ENCODE measurements at places on chromosomes 6 and 20. TPM values are rescaled to one million over a fixed set of nuclear protein-coding genes. Genes with fewer than 3 reads are reported as not detected.

DNA sequence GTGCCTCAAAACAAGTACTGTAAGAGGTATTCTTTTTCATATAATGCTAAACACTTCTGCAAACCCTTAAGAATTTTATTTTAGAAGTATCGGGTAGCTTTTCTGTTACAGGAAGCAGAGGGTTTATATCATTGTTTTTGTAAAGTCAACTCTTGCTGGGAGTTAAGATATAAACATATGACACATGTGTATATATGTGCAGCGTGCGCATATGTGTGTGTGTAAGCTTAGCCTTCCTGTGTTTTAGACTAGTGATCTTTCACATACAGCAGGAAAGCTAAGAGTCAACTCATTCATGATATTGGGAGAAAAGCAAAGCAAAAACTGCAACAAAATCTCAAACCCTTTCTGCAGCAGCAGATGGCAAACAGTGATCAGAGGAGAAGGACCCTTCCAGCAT lies 102.4 kb downstream of the ARID1B start:
- no peak for DNase-seq

GRCh38 chr6:10395171-10395703 lies 19.6 kb downstream of the TFAP2A start:
- no peak for DNase-seq

GRCh38 chr20:50691573-50692551 lies 520 bp upstream of the RIPOR3 start:
- DNase-seq: no peak

- no peak for DNase-seq
These were observed 24.6 kb upstream of the ASF1A start for GRCh38 chr6:118869350-118869749.

DNA sequence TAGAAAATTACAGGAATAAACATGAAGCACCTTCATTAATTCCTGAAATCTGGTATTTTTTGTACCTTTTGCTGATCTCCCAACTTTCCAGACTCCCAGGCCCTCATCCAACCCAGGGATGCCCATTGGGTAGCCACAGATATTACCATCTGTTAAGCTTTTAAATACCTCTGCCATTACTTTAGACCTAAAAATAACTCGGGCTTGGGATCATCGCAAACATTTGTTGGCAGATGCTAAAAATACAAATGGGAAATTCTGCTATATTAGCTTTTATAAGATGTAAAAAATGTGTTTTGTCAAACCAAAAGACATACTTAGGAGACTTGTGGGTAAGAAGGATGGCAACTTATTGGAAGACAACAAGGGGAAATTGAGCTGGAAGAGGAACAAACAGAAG lies 376.1 kb downstream of the CENPW start:
- no peak for DNase-seq

GRCh38 chr6:3348821-3349220 lies 90.1 kb downstream of the PSMG4 start:
- DNase-seq: no peak

DNA sequence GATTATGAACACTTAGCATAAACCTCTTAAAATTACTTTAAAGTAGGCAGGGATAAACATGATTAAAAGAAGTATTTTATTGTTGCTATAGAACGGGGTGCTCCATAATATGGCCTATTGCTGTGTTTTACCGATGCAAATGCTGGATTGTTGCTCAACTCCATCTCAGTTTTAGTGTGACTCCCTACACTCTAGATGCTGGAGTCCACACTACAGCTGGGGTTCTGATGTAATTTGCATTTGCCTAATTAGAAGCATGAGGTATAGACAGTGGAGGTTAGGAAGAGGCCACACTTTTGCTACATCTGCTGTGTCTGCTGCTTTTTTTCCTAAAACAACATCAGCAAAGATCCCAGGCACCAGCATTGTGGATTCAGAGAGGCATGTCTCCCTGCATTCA lies 6.7 kb upstream of the HMGN3 start:
- no peak for DNase-seq

DNA sequence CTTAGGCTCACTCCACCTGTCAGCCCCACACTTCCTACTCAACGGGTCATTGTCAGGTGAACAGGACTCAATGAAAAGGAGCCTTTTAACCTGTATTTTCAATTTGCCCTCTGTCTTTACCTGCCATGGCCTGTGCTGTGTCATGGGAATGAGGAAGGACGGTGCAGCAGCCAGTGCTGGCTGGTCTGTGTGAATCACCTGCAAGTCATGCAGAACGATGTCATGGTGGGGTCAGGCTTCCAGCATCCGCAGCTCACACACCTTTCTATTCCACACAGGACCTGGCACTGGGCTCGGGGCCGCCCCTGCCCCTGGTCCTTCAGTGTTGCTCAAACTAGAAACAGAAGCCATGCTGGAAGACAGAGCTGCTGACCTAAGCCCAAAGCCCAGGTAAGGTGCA lies 188.7 kb upstream of the GMDS start:
- DNase-seq: no peak

- DNase-seq: peak; percentile 64
These were observed 2.8 kb downstream of the SLC12A5 start for GRCh38 chr20:46031701-46032254.

DNA sequence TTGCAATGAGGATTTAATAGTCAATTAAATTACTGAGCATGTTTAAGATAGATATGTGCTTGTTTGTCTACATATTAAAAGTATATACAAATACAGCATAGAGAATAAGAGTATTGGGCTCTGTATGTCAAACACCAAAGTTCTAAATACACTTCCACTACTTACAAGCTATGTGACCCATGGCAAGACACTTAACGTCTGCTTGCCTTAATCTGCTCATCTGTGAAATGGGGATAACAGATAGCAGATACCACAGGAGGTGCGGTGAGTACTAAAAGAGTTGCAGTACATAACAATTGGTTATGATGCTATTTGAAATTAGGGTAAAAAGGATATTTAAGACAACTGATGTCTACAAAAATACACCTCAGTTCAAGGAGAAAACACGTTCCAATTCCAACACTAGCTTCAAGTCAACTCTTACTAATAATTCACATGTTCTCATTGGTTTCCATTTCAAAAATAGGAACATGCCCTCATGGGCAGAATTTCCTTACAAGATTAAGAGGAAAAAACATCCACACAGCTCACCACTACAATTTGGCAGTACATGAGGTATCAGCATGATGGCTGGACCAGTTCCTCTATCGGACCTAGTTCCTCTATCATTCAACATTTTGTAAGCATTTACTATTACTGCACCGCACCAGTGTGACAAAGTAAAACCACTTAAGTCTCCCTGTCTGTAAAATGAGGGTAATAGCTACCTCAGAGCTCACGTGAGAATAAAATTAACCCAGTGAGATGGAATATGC lies 101.1 kb downstream of the SMLR1 start:
- DNase-seq: no peak

DNA sequence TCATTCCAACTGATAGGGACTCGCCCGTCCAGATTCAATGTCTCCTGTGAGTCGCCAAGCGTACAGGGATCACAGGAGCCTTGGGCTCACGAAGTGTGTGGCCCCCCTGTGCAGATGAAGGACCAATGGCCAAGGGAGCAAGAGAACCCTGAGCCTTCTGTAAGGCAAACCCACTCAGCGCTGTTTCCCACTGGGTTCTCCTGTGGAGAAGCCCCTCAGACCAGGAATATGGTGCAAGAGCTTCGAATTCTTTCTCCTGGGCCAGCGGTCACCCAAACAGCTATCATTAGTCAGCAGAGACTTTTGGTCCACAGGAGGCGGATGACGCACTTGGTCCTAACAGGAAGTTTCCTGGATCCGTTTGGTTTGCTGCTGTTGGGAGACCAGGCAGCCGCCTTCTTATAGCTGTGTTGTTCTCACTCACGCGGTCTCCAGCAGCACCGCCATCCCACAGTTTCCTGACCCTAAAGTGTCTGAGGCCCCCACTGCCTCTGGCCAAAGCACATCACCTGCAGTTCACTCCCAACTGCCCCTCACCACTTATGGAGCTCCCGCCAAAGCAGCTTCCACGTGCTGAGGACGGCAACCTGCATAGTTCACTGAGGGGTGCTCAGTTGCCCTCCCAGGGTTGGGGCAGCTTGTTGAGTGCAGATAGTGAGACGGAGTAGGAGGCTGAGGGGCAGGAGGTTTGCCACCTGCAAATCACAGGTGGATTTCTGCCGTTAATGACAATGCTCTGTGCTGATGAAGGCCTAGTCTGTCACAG lies 268.6 kb downstream of the ERMARD start:
- no peak for DNase-seq

GRCh38 chr6:35449287-35449881 lies 2.8 kb upstream of the FANCE start:
- DNase-seq: no peak

GRCh38 chr20:50230871-50231560 lies 40.4 kb downstream of the CEBPB start:
- DNase-seq: no peak

DNA sequence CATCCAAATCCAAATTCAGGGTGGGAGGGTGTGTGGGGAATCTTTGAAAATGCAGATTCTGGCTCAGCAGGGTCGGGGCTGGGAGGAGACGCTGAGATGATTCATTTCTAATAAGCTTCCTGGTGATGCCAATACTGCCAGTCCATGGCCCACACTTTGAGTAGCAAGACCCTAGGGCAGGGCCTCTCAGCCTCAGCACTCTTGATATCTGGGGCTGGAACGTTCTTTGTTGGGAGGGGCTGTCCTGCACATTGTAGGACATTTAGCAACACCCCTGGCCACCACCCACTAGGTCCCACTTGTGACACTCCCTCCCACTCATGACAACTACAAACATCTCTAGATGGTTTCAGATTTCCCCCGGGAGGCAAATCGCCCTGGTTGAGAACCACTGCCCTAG lies 191.0 kb downstream of the ZDHHC14 start:
- DNase-seq: no peak

DNA sequence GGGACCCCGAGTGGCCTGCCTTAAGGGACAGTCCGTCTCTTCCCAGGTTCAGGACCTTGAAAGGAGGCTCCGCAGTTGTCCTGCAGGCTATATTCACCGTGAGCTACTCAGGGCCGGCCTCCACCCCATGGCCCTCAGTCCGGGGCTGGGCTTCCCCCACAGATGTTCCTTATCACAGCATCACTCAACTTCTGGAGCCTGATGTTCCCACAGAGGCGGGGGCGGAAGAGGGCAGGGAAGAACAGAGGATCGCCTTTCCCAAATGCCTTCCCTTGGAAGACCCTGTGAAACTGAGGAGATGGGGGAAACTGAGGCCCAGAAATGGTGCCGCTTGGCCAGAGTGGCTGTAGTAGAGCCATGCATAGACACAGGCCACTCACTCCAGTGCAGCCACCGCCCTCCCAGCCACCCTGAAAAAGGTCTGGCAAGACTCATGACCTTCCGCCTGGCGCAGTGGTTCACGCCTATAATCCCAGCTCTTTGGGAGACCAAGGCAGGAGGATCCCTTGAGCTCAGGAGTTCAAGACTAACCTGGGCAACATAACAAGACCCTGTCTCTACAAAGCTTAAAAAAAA lies 4.3 kb upstream of the COX4I2 start:
- no peak for DNase-seq

DNA sequence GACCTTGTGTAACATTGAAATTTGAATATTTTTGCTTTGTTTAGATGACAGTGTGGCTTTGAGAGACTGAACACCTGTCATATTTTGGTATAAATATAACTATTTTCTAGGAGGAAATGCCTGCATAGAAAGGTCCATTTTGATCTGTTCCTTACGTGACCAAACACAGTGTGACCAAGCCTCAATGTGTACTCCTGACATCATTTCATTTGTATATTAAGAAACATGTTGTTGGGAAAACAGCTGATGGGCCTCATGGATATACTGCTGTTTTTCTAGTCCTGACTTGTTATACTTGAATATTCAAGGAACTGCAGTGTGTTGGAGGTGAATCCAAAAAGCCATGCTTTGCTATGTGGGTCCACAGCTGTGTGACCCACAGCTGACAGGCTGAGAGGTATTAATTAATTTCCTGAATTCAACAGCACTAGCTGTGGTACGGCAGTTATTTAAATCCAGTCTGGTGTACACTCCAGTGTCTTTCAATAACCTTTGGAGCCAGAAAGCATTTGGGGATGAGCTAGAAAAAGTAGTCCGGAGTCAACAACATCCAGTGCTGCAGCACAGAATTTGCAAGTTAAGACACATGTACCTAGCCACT lies 18.9 kb downstream of the NCOA7 start:
- no peak for DNase-seq

GRCh38 chr6:19833947-19834346 lies 3.2 kb upstream of the ID4 start:
- no peak for DNase-seq

DNA sequence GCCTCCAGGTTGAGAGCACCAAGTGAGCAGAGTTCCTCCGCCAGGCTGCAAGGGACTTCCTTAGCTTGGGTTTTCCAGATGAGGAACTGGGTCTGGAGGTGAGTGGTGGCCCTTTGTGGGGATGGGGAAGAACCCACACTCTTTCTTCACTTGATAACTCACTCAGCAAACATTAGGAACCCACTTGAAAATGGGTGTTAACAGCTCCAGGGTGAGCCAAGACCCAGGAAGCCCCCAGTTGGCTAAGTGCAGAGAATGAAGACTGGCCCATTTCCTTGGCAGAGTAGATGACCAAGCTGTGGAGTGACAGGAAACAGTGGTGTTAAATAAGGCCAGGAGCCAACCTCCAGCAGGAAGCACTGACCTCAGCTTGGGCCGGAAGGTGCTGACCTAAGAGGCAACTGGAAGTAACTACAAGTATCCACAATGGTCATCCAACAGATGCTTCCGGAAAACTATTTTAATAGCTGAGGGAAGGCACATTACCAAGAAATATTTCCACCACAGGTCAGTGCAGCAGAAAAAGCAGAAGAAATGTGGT lies 22.7 kb downstream of the MRPL14 start:
- no peak for DNase-seq

DNA sequence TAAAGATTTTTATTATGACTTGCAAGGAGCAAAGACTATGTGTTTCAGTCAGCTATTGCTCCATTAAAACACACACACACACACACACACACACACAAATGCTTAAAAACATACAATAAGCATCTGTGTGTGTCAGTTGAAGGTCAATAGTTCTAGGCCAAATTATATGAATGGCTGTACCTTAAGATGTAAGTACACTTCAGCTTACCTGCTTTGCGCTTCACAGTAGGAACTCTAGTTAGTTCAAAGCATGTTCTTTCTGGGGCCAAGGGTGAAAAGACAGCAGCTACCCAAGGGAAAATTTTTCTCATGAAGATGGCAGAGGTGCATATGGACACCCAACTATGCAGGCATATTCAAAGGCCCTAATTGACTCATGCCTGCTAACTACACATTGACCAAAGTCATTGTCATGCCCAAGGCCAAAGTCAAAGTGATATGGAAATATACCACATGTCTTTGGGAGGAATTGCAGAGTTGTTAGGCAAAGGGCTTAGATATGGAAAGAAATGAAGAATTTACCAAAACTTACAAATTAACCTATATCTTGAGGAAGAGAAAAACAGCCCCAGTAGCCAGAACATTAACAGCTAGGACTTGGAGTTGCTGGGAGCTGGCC lies 61.9 kb upstream of the BTN3A2 start:
- DNase-seq: no peak

PLG gene
- 0.62 TPM for total RNA-seq

PHACTR3 gene
- 42.1 TPM for total RNA-seq

C6orf141 gene
- total RNA-seq: 1.2 TPM

NFATC2 gene
- 0.47 TPM for total RNA-seq

SLC26A8 gene
- 5.3 TPM for total RNA-seq

Data from occipital lobe (tissue), 3 donors.